Fibroblast of the aortic adventitia (primary cell): ENCODE measurements at places on chromosomes 12 and 14. TPM values are rescaled to one million over a fixed set of nuclear protein-coding genes. Genes with fewer than 3 reads are reported as not detected.

RBP5 gene
- not detected in 2 replicates for total RNA-seq

KRT3 gene
- not detected in 2 replicates for total RNA-seq

OR6C70 gene
- total RNA-seq = not detected in 2 replicates

CACNA1C gene
- total RNA-seq = 6.0 and 16.6 TPM in 2 replicates

DNA sequence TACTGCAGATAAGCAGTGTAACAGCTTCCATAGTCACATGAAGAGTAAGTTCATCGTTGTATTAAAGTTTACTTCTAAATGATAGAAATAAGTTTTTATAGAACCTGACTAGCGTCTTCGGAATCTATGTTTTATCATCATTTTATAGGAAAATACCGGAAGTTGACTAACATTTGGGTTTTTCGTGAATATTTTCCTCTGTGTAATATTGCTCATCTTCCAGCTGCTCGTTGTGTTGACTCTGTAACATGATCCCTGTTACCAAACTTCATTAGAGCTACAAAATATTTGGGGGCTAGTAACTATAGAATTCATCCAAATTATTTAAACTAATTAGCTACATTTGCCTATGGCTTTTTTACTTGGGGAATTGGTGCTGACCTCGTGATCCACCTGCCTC is 37.2 kb downstream of the DDX51 start:
- no peak for DNase-seq

- peak; percentile 41 for DNase-seq
These were observed 271.5 kb upstream of the TBX3 start for GRCh38 chr12:114955414-114956014.

DNA sequence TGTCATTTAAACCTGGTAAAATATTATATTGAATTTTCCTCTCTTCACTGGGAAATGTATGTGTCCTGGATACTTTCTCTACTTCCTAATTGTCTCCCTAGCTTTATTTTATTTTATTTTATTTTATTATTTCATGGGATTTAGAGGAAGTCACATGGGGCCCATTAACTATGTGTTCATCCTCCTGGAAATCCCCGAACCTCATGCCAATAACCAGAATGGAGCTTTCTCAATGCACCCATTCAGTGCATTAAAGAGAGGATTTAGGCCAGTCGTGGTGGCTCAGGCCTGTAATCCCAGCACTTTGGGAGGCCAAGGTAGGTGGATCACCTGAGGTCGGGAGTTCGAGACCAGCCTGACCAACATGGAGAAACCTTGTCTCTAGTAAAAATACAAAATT is 1.3 kb upstream of the RPGRIP1 start:
- DNase-seq = no peak
